ENCODE measurements at places on chromosomes 13 and 19.

GRCh38 chr19:29264897-29265296 lies 51.9 kb upstream of the UQCRFS1 start:
- no peak for DNase-seq

- no peak for DNase-seq
Measured at GRCh38 chr13:43545317-43545874, 241.4 kb downstream of the ENOX1 start.

DNA sequence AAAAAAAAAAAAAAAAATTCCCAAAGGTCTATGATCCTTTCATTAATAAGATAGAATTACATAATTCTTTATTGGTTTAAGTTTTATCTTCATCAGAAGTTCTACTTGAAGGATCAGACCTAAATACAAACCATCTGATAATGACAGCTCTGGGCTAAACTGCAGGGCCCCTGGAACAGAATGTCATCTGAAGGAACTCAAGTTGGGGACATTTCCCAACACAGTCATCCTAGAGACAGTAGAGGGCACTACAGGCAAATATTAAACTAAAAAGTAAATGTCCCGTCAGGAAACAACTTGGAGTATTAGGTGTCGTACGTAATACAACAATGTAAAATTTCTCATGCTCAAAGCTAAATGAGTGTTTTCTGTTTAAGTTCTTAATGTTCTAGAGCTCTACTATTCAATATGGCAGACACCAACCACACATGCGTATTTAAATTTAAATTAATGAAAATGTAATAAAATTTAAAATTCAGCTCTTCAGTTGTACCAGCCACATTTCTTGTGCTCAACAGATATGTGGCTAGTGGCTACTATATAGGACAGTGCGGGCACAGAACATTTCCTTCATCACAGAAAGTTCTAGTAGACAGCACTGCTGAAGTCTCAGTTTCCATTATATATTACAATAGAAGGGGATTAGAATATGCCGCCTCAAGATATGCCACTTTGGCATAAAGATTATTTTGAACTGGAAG lies 21.8 kb upstream of the NAXD start:
- DNase-seq, result no peak

GRCh38 chr19:11987405-11988281 lies 22.8 kb downstream of the ZNF763 start:
- peak; percentile 60 for DNase-seq

- no peak for DNase-seq
Measured at GRCh38 chr19:50162988-50163387, at the start of gene IZUMO2. Gene IZUMO2, minus strand, starts transcription at chr19:50163281. Its CDS starts 87 bp downstream, at chr19:50163194.

GRCh38 chr19:14786421-14786851 lies 8.1 kb upstream of the ADGRE2 start:
- DNase-seq, result no peak

DNA sequence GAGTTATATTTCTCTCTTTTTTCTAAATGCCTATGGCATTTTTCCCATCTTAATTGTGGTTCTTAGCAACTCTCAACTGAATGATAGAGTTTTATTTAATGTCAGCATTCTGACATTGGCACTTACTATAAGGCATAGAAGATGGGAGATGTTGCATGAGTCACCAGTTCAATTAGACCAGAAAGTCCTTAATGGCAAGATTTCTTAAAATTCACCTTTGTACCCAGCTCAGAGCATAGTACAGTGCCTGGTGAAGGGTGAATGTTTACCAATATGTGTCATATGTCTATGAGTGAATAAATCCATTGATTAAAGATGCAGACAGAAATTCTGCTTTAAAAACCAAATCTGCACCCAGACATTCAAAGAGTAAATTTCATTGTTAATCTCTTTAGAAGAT lies 526.9 kb downstream of the EFNB2 start:
- DNase-seq, result no peak

DNA sequence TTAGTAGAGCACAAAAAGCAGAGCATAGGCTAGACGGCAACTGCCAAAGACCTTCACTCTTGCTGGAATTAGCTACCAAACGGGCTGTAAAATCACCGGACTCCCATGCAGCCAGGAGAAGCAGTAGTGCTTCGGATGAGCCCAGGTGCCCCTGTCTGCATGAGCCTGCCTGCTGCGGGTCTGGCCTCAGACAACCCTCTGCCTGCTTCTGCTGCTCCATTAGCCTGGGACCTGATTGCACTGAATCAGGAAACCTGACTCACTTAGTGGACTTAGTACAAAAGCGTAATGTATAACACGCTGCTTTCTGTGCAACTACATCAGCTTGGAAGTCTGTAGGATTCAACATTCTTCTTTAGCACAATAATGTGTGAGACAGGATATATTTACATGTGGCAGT lies 170.0 kb downstream of the LMO7 start:
- DNase-seq, result no peak

DNA sequence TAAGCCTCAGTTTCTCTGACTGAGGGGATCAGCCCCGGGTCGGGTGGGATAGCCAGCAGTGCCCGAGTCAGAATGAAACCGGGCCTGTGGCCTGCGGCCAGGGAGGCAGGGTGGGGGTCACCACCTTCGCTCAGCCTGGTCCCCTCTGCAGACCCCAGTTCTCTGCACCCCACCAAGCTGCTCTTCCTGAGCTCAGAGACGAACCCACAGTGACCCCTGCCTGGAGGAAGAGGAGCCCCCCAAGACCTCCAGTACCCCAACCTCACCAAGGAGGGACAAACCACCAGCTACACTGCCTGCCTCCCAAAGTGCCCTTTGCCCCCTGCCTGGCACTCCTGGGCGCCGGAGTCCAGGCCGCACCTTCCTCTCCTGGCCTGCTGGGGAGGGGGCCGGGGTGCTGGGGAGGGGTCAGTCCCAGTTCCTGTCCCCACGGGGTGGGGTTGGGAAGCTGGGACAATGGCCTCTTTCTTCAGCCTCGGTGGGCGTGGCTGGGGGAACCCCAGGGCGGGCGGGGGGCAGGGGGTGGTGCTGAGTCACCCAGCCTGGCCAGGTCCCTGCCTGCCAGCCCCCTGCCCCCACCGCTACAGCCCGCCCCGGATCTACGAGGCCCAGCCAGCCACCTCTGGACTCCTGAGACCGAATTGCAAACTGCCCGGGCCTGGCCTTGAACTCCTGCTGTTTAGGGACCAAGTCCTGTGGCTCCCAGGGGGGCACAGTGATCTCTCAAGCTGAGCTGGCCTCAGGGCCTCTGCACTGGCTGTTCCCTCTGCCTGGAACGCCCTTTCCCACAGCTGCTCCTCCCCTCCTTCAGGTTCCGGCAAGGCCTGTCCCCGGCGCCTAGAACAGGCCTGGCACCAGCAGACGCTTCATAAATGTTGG lies 14.3 kb downstream of the ZBTB7A start:
- DNase-seq, result no peak

DNA sequence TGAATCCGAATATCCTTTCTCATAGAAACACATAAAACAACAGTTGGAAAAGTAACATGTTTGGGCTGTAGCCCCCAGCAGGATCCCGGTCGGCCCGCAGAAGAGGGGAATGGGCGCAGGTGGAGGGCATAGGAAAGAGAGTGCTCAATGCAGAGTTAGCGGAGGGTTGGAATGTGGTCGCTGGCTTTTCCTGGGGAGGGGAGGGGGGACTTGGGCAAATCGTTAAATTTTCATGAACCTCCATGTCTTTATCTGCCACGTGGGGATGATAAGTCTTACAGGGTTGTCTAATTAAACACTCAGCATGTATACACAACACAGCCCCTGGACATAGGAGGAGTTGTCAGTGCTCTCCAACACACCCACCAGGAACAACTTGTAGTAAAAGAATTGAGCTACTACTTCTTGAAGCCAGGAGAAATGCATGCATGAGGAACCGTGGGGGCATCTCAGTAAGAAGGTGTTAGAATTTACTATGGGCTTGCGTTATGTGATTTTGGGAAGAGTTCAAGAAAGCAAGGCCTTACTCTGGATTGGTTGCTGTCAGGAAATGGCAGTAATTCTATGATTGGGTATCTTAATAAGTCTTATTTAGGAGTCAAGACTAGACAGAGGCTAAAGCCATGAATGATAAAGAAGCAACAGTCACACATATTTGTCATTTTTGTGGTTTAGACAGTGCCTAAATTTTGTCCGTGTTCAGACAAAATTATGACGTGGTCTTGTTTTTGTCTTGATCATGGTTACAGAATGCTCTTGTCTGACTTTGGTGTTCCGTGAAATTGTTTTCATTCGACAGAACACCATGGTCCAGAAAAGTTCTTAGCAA lies 671 bp upstream of the SLC46A3 start:
- no peak for DNase-seq

DNA sequence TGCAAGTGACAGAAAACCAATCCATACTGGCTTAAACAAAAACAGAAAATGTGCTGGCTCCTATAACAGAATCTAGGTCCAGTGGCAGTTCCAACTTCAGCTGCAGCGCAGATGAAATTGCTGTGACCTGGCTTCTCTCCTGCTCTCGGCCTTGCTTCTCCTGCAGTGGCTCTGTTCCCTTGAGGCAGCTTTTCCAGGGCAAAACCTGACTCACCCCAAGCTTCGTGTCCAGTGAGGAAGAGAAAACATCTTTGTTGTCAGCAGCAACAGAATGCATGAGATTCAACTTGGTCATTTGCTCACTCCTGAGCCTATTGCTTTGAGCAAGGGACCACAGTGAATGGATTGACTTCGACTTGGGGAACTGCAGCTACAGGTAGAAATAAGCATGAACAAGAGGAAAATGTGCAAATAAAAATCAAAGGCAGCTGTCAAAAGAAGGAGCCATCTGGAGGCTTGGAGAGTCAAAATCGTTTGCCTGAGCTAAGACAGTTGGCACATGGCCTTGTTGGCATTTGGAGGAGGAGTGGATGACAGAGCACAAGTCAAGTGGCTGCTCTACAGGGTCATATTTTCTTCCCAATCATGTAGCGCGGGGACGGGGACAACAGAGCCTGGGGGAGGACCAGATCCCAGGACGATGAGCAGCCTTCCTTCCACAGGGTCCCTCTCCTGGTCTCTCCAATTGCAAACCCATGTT lies 523.4 kb downstream of the FGF9 start:
- DNase-seq, result peak; percentile 89

DNA sequence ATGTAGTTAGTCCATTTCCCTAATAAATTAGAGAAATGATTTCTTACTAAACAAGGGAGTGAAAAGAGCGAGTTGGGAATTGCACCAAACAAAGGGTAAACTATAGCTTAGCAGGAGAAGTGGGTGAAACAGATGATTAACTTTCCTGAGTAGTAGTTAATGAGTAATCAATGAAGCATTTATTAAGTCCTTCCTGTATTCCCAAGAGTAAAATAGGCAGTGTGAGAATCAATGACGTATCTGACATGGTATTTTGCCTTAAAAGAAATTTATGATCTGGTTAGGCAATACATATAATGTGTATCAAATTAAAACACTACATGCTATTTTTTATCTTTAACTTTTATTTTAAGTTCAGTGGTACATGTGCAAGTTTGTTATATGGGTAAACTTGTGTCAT lies 142.8 kb downstream of the KLF5 start:
- DNase-seq, result no peak

- DNase-seq, result no peak
Measured at GRCh38 chr13:45951166-45951565, 99.6 kb upstream of the SIAH3 start.

GRCh38 chr19:50207730-50208129 lies 4.3 kb downstream of the MYH14 start:
- no peak for DNase-seq

- peak; percentile 46 for DNase-seq
Measured at GRCh38 chr13:27171827-27172494, 350 bp upstream of the USP12 start.

- no peak for DNase-seq
Measured at GRCh38 chr13:79749984-79750551, 269.1 kb downstream of the NDFIP2 start.

DNA sequence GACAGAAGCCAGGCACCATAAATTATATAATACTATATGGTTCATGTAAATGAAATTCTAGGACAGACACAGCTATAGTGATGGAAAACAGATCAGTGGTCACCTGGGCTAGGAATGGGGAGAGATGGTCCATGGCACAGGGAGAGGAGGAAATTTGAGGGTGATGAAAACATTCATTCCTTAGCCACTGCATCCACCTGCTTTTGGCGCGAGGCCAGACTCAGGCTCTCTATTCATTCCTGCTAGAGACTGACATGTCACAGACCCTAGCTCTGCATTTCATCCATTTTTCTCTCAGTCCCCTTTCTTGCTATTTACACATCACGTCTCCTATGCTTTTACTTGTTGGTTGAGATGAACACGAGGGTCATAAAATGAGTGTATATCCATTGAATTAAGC lies 628.3 kb upstream of the SLC10A2 start:
- DNase-seq, result no peak

GRCh38 chr19:547836-548720 lies 4.2 kb downstream of the GZMM start:
- no peak for DNase-seq

DNA sequence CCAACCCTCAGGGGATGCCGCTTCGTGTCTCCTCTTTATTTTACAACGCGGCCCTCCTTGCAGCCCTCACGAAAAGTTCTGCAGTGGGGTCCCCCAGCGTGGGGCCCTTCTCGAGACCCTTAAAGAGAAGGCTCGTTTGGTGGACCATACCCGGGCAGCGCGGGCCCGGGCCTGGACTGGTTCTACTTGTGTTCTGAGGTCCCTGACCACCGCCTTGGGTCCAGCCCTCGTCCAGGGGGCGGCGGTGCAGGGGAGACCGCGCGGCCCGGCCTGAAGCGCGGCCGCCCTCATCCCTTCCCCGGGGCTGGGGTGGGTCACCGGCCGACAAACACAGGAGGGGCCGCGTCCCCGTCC lies 400 bp upstream of the SERP2 start:
- DNase-seq, result no peak

DNA sequence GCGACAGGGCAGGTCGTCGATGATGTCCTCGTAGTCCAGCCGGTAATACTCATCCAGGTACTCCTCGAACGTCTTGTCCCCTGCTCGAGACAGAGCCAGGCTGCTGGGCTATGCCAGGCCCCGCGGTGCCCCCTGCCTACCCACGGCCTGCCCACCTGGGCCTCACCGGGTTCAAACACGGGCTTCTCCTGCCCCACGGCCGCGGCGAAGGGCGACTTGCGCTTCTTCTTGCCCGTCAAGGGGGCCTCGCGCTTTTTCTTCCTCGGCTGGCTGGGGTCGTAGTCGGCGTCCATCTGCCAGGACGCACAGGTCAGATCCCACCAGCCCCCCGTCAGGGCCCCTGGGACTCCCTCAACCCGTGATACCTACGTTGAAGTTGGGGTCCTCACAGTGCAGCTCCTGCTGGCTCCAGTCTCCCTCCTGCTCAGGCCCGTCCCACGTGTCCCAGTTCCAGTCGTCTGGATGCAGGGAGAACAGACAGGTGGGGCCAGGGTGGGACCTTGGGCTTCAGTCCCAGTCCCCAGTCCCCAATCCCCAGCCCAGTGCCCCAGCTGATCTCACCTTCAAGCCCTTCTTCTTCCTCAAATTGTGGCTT lies 8.1 kb downstream of the KRI1 start:
- DNase-seq, result no peak

Measured in NCI-H524 treated with DMSO at 0.1 percent for 48 hours (cell line).